Activated naive CD4-positive, alpha-beta T cell treated with Interleukin-2 at 50 U/mL for 16 hours (primary cell): ENCODE measurements at places on chromosomes 5 and 9.
A peak's percentile ranks its signal among the peaks of the same experiment; 100 is the strongest.

DNA sequence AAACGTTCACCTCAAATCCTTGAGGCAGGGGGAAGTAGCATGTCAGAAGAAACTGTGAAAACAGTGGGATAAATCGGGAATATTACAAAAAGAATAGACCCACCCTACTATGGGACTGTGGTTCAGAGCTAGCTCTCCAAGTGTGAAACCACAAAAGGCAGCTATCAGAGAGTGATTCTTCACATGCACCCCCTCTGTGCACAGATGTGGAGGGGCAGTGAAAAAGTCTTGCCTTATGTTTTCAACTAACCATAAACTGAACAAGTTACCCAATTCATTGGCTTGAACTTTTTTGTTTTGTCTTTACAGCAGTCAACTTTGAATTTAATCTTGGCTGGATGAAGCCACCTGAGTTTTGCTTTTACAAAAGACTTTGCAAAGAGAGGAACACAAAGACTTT lies 98.8 kb upstream of the NR4A3 start:
- no peak for DNase-seq

GRCh38 chr9:75039801-75040200 lies 11.7 kb upstream of the CARNMT1 start:
- DNase-seq: no peak

- DNase-seq: no peak
These were observed 89.5 kb downstream of the ARSB start for GRCh38 chr5:78895616-78896015.

DNA sequence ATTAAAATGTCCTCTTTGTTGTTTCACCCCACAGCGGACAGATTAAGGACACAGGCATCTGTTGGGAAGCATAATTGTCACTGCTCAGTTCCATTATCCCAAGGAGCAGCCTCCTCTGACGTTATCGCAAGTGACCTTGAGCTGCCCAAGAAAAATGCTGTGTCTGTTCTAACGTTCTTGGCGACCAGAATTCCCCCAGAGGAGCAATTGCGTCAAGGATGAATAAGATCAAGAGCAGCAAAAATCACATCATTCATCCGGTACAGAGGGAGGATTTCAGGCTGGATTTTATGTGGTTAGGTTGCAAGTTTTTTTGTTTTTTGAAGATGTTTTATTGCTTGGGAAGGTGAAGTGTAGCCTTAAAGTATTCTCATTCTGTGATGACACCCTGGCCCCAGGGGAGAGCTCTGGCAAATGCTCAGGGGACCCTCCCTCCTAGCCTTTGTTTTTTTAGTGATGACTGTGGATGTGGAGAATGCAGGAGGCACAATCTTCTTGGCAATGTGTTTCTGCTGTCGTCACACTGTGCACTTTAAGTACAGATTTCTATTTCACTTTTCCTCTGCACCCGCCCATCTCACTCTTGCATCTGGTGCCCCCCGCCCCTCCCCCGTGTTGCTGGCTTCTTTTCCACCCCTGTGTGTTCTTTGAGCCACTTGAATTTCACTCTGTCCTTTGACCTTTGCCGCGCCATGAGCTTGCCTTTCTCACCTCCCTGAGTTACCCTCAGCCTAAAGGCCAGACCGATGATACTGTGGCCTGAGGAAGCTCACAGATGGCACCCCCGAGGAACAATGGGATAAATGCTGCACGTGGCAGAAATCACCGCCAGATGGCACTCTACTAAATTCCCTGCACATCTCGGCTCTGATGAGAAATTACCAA lies 308.5 kb downstream of the RAB3C start:
- peak; percentile 63 for DNase-seq

GRCh38 chr9:2859776-2860379 lies 16.0 kb upstream of the PUM3 start:
- DNase-seq: peak; percentile 42

DNA sequence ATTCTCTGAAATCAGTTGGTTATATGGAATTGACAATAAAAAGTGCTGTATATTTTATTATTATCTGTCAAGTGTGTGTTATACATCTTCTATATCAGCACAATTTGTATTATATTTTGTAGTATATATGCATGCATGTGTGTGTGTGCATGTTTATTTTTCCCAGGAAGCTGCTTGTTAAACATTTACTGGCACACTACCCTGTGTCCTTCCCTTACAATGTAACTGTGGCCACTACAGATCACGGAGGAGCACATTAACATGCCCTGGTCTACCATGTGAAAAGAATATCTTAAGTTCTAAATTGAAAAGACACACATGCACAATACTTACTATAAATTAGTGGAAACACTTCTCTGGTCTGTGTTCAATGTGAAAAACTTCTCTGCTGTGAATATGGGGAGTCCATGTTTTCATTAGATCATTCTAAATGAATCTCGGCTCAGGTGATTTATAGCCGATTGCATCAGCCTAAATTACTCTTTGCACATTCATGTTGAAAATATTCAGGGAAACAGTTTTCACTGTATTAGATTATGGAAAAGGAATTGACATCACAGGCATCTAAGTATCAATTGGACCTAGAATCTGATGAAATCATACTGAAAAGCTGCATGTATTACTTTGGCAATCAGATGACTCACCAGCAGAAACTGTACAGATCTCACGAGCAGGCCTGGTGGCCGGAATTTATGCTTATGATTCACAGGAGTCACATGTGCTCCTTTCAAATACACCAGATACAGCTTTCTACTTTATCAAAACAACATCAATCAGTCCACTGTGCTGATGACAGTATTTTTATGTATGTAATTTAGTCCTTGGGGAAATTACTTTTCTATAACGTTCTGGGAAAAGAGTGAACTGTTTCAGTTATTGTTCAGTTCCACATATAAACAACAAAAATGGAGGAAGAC lies 39.4 kb downstream of the LURAP1L start:
- no peak for DNase-seq

GRCh38 chr9:123225995-123226394 lies 42.4 kb downstream of the STRBP start:
- DNase-seq: no peak

DNA sequence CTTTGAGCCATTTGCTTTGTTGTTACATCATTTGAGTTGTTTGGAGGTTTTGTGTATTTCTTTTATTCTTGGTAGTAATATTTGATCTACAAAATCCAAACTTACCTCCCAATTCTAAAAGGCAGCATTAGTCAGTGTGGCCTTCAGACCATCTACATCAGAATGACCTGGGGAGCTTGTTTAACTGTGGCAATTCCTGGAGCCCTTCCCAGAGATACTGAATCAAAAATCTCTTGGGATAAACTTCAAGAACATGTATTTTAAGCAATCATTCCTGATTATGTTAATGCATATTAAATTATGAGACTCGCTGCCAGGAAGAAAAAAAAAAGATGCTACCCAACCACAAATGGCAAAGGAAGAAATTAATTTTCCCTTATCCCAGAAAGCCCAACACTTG lies 268.9 kb upstream of the PDE4D start:
- no peak for DNase-seq

GRCh38 chr5:176133877-176134276 lies 104.3 kb upstream of the SIMC1 start:
- no peak for DNase-seq

- no peak for DNase-seq
These were observed 135.5 kb downstream of the PRKACG start for GRCh38 chr9:68878450-68878849.

DNA sequence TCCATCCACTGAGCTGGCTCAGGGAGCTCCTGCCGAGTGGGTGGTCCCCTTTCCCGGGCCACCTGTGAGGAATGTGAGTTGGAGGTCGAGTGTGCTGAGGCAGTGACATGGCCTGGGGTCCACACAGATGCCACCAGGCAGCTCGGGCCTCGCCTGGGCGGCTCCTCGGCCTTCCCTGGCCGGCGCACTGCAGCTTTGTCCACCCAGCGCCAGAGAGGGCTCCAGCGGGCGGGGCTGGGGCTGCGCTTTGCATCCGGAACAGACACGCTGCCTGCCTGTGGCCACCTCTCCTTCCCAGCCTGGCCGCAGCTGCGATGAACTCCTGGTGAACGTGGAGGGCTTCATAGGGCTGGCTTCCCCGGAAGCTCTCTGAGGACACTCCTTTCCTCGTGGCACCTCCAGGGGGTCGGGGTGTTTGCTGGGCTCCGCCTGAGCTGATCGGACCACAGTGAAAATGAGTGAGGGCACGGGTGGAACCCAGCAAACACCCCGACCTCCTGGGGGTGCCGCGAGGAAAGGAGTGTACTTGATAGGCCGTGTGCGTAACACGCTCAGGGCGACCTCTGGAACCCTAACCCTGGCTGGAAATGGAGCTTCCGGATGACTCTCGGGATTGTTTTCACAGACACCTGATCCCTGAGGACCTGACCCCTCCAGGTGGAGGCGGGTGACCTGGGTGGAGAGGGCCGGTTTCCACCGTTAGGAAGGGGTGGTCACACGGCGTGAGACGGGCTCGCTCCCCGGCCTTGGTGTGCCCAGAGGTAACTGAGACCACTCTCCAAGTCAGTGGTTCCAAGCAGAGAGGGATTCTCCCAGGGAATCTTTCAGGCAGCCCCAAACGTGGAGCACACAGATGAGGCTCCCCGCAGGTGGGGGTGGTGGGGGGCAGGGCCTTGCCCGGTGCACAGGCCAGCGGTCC lies 31.8 kb upstream of the RXRA start:
- no peak for DNase-seq

DNA sequence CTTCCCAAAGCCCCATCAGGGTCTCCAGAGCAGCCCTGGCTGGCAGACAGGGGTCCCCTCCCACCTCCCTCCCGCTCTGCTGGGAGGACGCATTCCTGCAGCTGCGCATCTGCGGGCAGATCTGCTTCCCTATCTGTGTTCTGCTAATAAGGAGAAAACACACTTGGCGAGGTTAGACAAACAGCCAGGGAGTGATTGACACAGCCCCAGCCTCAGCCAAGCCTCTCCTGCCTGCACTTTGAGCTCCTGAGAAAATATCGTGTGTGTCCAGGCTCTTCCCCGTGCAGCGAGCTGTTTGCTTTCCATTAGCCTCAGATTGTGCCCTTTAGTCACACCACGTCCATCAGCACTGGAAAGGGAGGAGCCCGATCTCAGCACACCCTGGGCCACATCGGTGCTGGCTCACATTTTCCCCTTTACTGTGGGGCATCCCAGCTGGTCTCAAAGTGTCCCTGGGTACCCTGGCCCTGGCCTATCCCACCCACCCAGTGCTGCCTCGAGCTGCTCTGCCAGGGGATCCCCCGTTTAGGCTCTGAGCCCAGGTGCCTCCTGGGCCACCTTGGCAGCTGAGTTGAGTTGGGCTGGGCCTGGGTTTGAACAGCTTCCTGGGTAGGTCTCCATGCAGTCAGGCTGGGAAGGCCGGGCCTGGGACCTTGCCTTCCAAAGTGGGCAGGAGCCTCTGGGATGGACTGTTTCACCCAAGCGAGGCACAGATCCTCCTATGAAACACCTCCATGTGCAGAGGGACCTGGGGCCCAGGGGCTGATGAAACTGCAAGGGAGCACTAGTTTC lies 61.1 kb downstream of the BARX1 start:
- DNase-seq: no peak

DNA sequence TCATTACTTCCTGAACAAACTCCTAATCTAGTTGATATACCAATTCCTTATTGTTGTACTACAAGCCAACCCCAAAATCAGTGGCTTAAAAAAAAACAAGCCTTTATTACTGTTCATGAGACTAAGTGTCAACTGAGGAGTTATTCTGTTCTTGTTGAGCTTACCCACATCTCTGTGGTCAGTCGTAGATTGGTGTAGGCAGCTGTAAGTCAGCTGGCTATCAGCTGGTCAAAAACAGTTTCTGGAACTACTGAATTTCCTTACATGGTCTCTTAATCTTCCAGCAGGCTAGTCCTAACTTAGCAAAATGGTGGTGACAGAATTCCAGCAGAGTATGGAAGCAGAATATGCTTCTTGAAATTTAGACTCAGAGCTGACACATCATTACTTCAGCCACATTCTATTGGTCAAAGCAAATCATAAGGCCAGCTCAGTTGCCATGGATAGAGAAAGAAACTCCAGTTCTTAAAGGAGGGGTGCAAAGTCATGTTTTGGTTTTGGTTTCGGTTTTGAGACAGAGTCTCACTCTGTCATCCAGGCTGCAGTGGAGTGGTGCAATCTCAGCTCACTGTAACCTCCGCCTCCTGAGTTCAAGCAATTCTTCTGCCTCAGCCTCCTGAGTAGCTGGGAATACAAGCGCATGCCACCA lies 386.1 kb upstream of the MPDZ start:
- DNase-seq: no peak
